ENCODE measurements at places on chromosomes 4 and X.

GRCh38 chr4:48162162-48162561 is 28.1 kb upstream of the TXK start:
- no peak for DNase-seq

GRCh38 chr4:98482503-98482846 is 175.9 kb downstream of the TSPAN5 start:
- no peak for DNase-seq

GRCh38 chr4:172553216-172553615 is 615.4 kb upstream of the GALNT7 start:
- DNase-seq: no peak

GRCh38 chrX:107563824-107564223 is 64.5 kb upstream of the PRPS1 start:
- no peak for DNase-seq

DNA sequence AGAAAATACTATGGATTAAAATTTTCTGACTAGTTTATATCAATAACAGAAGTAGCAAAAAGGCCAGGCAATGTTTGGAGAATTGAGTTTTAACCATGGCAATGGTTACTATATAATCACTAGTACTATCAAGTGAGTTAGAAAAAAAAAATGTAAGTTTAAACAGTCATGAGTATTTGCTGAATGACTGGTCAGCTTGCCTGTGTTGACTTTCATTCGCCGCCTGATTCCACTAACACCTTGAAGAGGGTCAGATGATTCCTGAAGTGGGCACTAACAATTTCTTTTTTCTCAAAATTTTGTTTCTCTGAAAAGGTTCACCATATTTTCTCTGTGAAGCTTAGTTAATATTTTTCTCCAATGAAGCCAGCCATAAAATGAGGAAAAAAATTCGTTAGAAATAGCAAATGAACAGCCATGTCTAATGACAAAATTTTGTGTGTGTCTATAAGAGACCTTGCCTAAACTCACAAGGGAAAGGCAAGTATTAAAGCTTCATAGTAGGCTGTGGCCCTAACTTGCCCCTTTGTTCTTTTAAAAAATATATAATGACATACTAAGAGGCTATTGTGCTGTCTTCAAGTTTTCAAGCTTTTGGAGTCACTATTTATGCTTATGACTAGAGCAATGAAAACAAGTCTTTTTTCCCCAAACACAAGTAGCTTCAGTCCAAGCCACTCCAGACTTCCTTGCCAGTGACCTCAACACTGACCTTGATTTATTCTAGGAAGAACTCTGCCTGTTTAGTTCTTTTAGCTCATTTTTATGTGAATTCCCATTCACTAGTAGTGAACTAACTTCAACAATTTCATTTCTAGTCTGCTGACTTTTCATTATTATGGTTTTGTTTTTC is 18.4 kb upstream of the FHDC1 start:
- no peak for DNase-seq

- DNase-seq: no peak
Measured at GRCh38 chr4:153261914-153262313, 57.7 kb downstream of the TRIM2 start.

- peak; percentile 48 for DNase-seq
Measured at GRCh38 chrX:18886344-18887161, 97.4 kb downstream of the PHKA2 start.

DNA sequence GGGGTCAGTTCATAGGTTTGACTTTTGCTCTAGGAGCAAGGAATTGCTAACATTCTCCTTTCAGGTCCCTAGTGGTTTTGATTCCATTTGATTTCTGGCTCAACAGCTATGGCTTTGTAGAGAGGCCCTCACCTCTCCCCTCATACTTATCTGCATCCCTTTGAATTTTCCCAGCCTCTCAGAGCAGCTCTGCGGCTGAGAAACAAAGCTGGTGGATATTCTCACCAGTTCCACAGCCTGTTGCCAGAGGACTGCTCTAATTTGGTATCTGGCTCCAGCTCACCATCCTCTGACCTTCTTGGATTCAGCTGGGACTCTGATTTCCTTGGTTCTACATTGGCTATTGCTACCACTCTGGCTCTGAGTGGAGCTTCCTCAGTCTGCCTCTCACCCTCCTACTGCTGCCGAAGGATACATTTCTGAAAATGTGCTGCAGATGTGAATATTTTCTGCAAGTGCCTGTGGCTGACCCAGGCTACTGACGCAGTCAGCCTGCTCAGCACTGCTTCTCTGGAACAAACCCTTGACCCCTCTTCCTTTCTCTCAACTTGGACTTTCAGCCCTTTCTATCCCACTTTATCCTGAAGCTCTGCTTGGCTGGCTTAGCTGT is 110.9 kb upstream of the ENPEP start:
- DNase-seq: no peak

- no peak for DNase-seq
Measured at GRCh38 chr4:169070071-169070894, 60.2 kb upstream of the CBR4 start.

All from T-helper 1 cell (primary cell).